ENCODE measurements at places on chromosomes 2 and 18.

- DNase-seq: no peak
These were observed 664.8 kb downstream of the STK39 start for GRCh38 chr2:167582619-167583018.

DNA sequence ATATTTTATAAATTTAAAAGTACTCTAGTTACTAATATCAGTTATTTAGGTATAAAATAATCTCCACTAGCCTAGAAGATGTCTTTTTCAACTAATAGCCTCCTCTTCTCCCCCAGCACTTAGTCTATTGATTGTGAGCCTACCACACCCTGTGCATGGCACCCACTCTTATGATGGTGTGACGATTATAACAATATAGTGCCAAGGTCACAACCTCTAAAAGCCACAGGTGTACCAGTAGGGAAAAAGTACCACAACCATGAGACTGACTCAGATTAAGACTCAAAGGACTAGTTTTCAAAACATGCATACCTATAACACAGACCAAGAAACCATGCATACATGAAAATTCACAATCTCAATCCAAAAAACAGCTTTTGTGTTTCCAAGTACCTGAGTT is 27.6 kb downstream of the THADA start:
- DNase-seq: no peak

DNA sequence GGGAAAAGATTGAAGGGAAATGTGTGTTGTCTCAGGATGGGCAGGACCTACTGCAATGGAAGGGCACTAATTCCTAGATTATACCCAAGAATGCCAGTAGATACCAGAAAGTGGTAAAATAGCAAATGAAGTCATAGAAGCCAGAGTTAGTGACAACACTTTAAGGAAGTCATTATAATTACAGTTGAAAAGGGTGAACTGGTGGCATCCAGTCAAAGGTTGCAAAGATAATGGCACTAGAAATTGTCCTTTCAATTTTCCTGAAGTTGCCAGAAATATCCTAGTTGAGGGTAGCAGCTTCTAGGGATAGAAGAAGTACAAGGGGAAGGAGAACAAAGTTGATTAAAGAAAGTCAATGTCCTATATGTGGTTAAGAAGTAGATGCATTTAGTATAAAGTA is 68.8 kb upstream of the GLS start:
- no peak for DNase-seq

DNA sequence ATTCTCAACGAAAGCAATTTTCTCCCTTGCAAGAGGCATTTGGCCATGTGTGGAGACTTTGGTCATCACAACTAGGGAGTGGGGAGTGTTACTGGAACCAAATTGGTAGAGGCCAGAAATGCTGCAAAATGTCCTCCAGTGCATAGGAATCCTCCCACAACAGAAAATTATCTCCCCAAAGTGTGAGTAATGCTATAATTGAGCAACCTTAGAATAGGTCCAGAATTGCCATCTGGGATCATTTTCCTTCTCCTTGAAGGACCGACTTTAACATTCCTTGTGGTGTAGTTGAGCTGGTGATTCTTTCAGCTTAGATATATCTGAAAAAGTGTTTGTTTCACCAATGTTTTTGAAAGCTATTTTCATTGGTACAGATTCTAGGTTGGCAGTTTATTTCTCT is 111.2 kb upstream of the SMIM21 start:
- no peak for DNase-seq

GRCh38 chr2:85834466-85834865 is 54.3 kb downstream of the ST3GAL5 start:
- DNase-seq: no peak

- DNase-seq: no peak
These were observed 61.9 kb downstream of the RDH14 start for GRCh38 chr2:18498531-18498930.

DNA sequence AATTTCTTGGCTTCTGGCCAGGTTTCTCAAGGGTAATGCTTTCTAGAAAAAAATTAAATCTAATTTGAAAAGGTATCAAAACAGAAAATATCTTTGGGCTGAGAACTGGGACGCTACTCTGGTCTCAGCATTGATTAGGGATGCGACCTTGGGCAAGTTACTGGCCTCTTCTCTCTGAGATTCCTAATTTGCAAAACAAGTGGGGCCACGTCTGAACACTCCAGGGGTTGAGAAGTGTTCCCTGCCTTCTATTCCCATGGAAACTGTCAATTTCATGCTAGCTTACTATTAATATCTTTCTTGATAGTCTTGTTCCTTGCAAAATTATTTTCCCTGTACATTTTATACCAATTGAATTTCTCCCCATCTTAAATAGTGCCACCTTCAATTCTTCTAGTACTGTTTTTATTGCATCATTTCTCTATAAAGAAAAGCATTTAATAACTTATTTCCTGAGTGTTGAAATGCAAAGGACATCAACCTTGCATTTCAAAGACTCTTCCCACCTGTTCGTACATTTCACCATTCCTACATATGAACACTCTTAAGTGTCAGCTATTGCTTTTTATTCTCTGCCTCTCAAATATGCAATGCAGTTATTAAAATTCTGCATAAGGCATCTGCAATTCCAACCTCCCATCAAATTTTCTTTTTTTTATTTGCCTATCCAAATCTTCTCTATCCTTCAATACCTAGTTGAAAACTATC is 118.3 kb upstream of the DSEL start:
- DNase-seq: no peak

DNA sequence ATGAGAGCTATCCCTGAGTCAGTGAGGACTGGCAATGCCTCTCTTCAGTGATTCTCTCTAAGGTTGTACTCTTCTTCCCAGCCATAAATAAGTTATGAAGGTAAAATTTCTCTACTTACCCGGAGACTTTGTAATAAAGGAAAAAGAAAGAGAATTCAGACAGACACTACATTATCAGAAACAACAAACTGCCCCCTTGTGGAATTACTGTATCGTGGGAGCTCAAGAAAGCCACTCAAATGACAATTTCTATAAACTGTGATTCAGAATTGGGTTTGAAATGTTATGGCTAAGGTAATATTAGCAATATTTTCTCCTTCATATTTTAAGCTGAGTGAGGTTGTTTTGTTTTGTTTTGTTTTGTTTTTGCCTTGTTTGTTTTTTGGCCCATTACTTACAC is 155.8 kb upstream of the TANK start:
- no peak for DNase-seq

DNA sequence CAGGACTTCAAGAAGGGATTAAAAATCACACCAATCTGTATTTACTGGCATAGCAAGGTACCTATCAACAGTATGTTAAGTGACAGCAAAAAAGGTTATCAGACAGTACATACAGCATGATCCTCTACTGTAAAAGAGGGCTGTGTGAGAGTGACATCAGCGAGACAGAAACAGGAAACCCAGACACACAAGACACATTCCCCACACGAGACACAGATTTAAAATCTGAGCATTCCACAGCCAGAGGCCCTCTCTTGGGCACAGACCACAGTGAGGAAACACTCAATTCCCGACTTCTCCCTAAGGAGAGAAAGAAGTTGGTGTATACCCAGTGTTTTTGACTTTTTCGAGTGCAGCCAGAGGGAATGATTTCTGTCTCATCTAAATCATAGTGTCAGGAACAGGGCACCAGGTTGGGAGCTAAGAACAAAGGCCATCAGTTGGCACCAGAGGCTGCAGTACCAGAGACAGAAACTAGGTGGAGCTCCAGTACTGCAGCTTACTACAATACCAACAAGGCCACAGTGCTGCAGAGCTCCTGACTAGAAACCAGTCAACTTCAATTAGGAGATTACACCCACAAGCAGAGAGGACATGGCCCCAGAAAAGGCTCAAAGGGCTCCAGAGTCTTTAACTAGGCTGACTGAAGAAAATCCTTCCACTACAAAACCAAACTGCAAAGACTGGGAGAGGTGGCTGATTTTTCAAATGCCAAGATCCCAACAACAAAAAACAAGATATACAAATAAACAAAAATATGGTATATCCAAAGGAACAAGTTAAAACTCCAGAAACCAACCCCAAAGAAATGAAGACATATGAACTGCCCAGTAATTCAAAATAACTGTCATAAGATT is 41.0 kb downstream of the UNC50 start:
- DNase-seq: peak; percentile 87

GRCh38 chr18:9851511-9851910 is 34.3 kb upstream of the TXNDC2 start:
- DNase-seq: no peak

DNA sequence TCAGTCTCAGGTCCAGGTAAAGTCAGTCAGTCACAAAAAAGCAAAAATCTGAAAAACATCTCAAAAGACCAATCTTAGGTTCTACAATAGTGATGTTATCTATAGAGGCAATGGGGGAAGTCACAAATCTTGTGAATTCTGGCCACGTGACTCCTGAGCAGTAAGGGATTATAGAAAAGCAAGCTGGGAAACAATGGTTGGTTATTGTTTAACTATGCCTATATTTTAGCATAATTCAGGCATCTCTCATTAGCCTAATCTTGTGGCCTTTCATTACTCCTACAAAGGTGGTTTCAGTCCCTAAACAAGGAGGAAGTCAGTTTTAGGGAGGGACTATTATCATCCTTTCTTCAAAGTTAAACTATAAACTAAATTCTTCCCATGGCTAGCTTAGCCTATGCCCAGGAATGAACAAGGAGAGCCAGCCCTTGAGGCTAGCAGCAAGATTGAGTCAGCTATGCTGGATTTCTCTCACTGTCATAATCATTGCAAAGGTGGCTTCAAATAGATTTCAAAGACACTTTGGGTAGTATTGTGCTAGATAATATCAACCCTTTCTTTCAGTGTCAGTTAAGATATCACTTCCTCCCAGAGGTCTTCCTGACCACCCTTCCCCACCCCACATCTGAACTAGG is 56.4 kb upstream of the ITGA6 start:
- DNase-seq: no peak

DNA sequence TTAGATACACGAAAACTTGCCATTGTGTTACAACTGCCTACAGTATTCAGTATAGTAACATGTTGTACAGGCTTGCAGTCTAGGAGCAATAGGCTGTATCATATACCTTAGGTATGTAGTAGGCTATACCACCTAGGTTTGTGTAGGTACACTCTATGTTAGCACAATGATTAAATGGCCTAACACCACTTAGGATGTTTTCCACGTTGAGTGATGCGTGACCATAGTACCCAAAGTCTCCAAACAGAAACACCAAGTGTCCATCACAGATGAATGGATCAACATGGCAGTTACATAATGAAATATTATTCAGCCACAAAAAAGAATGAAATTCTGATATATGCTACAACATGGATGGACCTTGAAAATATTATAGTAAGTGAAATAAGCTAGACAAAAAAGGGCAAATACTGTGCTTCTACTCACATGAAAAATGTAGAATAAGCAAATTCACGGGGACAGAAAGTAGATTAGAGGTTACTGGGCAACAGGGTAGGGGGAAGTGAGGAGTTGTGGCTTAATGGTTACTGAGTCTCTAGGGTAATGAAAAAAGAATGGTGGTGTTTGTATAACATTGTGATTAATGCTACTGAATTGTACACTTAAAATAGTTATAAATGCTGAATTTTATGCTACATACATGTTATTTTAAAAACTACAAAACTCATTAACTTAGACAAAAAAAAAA is 62.6 kb downstream of the TMEM131 start:
- DNase-seq: no peak

DNA sequence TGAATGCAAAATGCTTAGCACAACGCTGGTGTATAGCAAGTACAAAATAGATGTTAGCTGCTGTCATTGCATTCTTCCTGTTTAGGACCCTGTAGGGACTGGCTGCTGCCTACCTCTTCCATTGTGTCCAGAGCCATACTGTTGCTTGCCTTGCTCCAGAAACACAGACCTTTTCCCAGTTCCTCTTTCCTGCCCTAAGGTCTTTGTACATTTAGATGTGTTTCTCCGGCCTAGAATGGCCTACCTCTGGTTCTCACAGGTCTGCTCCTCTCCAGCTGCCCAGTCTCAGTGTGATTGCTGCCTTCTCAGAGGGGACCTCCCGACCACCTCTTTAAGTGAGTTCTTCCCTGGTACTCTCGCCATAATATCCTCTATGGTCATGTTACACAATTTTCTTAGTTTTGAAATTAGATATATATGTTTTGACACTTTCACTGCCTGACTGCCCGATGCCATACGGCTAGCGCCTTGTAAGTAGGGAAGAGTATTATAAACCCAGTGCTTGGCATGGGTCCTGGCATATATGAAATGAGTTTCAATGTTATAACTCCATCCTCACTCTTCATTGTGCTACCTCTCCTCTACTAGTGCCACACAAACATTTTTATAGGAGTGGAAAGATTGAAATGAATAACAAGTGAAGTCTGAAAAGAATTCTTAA is 48.3 kb downstream of the RFTN2 start:
- DNase-seq: no peak

GRCh38 chr18:45580127-45580526 is 35.1 kb upstream of the SLC14A2 start:
- DNase-seq: no peak

- DNase-seq: no peak
These were observed 53.5 kb upstream of the C2orf15 start for GRCh38 chr2:99088017-99088416.

GRCh38 chr18:582465-582864 is 2.3 kb downstream of the CETN1 start:
- DNase-seq: no peak

- DNase-seq: no peak
These were observed 206.8 kb upstream of the HDAC4 start for GRCh38 chr2:239607517-239608191.

GRCh38 chr2:102074152-102074783 is 68.3 kb upstream of the IL1R1 start:
- no peak for DNase-seq

DNA sequence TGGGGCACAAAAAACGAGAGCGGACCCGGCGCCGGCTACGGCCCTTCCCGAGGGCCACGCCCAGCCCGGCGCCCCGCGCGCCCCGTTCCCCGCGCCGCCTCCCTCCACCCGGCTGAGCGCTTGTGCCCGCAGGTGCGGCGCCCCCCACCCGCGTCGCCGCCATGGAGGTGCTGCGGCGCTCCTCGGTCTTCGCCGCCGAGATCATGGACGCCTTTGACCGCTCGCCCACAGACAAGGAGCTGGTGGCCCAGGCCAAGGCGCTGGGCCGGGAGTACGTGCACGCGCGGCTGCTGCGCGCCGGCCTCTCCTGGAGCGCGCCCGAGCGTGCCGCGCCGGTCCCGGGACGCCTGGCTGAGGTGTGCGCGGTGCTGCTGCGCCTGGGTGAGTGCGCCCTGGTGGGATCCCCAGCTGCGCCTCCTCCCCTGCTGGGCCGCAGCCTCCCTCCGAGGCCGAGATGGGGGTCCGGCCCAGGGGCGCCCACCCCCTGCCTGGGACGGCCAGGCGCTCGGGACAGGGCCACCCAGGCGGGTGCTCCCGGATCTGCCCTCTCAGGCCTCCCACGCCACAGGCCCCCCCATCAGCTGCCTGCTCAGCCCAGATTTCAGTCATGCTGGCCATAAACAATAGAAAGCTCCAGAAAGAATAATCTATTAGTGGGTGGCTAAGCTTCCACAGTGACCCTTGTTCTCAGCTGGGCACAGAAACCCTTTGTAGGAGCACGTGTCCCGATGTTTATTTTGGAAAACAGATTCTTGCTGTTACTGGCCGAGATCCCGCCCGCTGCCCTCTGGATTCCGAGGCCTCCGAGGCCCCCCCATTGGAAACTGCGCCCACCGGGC is 997 bp downstream of the BOK start:
- DNase-seq: no peak

GRCh38 chr2:16185801-16186272 is 245.5 kb downstream of the MYCN start:
- DNase-seq: no peak
